Activated CD8-positive, alpha-beta memory T cell treated with anti-CD3 and anti-CD28 coated beads for 1 hour (primary cell): ENCODE measurements at places on chromosomes 7 and 10.
A peak's percentile ranks its signal among the peaks of the same experiment; 100 is the strongest.

GRCh38 chr7:137774793-137775201 lies 72.0 kb downstream of the DGKI start:
- no peak for DNase-seq

- DNase-seq, result no peak
Measured at GRCh38 chr10:132187430-132188138, 836 bp downstream of the DPYSL4 start.

DNA sequence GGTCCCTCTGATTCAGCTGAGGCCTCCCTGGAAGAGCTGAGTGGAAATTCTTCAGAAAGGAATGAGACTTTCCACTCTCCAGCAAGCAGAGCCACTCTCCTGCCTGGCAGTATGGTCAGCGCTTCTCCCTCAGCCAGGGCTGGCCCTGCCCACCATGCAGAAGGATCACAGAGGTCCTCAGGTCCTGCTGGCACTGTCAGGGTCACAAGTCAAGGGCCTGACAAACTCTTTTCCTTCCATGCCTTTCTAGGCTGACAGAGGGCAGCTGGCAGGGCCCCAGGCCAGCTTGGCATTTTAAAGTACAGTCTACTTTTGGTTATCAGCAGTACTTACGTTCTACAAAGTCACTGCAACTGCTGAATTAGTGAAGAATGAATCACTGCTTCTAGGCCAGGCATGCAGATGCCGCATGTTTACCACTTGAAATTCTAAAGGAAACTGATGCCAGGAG lies 119.3 kb upstream of the FRMD4A start:
- no peak for DNase-seq

DNA sequence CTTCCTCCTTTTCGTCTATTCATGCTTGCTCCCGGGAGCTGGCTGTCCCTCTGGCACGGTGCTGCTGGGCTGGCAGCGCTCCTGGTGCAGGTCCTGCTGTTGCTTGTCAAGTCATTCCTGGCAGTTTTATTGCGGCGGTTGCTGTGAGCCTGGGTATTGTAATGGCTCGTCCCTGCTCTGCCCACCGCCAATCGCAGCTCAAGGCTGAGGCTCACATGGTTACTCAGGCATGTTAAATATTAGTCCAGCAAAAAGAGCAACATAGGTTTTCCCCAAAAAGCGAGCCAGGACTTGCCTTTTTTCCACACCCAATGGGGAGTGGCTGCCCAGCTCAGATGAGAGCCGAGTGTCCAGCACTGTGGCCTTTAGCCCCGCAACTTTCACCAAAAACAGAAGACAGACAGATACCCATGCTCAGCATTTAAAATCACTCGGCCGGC lies 492.9 kb upstream of the FOXK1 start:
- DNase-seq, result no peak

DNA sequence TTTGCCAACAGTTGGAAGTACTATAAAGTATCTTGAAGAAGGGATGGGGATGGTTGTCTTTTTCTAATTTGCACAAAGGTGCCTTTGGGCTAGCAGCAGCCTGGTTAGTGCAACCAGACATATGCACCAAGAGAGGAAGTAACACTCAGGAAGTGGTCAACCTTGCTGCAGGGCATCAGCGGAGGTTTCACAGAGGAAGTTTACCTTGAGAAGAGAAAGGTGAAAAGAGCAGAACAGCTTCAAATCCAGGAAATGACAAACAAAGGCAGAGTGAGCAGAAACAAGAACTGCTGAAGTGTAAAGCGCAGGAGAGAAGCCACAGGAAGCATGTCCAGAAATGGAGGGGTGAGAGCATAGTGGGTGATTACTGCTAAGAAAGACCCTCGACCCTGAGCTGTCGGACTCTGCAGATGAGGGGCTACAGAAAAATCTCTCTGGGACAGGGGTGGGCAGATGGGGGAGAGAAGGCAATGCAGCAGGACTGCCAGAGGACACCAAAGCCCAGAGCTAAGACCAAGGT lies 66.9 kb downstream of the STK17A start:
- peak; percentile 32 for DNase-seq

DNA sequence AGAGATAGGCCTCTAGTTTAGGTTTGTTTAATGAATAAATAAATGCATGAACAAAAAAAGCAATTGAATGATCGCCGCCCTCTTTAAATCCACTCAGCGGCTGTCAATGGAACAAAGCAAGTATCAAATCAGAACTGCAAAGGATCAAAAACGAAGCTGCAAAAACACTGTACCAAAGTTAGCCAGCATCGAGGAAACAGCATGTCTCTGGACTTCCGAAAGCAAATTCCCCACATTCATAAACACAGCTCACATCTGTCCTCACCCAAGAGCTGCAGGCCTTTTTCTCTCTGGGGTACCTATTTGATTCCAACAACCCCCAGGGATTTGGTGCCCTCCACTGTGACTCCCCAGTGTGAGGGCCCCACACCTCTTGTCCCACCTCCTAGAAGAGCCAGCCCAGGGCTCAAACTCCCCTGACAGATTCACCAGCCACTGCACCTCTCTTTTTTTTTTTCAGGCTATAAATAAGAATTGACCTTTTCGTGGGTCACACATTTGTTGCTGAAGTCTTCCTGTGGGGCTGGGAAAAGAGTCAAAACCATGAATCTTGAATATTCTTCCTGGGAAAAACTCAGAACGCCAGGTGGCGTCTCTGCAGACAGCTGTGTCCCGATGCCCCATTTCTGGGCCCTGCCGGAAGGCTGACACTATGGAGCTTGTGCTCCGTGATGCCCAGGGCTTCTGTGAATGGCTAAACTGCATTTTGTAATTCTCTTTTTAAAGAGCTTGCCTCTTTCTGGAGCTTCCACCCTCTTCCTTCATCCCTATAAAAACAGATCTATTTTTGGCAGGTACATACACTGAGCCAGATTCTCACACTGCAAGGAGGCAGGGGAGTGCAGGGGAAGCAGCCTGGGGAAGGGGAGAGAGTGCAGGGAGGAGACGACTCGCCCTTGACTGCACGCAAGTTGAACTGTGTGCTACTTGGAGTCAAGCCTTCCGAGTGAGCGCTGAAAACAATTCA lies 51.7 kb downstream of the HSPA12A start:
- no peak for DNase-seq

- no peak for DNase-seq
Measured at GRCh38 chr10:33192190-33192589, 142.3 kb downstream of the NRP1 start.

DNA sequence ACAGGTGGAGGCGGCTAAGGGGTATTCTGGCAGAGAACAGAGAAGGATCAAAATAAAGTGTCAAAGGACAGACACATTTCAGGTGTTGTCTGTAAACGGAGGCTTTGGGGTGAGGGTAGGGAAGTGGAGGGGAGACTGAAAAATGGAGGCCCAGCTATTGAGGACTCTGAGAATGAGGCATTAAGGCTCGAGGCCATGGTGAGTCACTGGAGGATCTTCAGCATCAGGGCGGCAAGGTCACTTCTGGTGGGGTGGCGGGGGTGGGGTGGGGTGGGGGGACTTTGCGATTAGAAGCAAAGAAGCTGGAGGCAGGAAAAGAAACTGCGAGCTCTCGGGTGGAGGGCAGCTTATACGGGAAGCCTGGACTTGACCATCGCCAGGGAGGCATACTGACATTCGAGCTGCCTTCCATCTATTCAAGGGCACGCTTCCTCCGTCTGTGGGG lies 58.4 kb upstream of the PCGF5 start:
- DNase-seq, result no peak

DNA sequence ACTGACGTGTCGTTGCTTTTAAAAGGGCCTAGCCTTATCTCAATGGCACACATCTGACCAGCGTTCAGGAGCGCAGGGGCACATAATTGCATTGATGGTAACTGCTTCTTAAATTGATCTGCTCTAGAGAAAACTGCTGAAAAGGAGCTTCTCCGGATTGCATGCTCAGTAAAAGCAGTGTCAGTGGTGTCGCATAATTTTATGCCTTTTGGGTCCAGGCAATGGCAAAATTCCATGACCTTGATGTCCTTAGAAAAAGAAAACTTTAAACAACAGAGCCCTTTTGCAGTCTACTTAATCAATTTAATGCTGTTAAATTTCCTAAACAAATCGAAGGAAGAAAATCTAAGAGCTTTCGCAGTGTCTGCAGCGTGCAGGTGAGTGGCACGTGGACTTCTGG lies 75.7 kb downstream of the PTPRE start:
- no peak for DNase-seq

DNA sequence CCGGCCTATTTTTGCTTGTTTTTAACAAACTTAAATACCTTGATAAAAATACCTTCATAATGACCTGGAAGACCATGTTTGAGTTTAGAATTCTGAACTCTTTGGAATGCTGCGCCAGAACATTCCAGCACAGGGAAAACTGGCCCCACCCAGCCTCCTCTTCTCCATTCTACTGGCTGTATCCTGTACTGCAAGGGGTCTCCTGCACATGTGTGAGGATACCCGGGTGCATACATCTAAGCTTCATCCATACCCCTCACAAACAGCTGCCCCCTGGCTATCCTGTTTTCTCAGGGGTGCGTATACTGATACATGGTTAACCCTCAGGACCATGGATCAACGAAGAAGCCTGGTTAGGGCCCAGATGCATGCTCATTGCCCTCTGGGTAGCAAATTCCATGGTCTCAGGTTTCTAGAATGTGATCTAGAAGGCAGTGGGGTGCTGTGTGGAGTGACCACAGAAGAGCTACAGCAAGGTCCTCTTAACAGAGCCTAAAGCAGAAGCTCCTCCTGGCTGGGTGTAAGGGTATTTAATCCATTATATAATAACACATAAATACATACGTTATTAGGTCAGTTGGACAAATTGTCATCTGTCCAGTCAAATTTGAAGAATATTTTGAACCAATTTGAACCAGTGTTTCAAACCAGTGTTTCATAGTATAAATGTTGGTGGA lies 26.1 kb downstream of the HACD1 start:
- DNase-seq, result no peak

DNA sequence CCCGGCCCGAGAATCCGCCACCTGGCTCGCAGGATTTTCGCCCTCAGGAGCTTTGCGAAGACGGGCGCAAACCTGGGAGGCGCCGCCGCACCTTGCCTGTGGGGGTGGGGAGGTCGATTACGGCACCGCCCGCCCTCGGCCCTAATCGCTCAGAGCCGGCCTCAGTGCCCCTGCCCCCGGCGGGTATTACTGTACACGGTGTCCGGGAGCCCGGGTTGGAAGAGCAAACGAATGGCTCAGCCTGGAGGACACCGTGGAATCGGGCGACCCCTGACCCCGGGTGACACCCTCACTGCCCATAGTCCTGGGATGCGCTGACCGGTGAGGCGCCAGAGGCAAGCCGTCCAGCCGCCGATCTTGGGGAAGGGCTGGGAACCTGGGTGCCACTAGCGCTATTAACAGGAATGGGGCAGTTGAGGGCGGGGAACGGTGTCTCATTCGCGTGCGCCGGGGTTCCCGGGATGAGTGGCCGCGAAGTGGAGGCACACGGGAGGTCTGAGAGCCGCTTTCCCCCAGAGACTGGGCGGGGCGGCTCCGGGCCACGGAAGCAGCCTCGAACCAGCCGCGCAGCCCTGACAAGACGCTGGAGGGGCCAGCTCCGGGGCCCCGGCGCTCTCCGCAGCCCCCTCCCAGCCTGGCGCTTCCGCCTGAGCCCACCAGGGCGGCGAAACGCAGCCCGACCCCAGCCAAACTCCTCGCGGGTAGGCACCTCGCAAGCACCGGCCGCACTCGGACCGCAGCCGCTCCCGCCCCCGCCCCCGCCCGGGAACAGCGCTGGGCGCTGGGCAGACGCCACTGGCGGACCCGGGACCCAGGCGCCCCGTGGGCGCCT lies 167.5 kb downstream of the NRF1 start:
- no peak for DNase-seq

GRCh38 chr7:81626008-81626407 lies 143.8 kb downstream of the HGF start:
- no peak for DNase-seq

- no peak for DNase-seq
Measured at GRCh38 chr10:21813946-21814345, 189.6 kb downstream of the DNAJC1 start.

GRCh38 chr7:140010194-140010895 lies 52.4 kb downstream of the PARP12 start:
- no peak for DNase-seq

- no peak for DNase-seq
Measured at GRCh38 chr10:34954142-34954541, 136.0 kb downstream of the CUL2 start.

- peak; percentile 1 for DNase-seq
Measured at GRCh38 chr7:155299535-155300202, 2.0 kb downstream of the INSIG1 start.

GRCh38 chr7:132475037-132475668 lies 101.1 kb downstream of the PLXNA4 start:
- DNase-seq, result no peak

GRCh38 chr10:27743877-27744801 lies 1.5 kb downstream of the MKX start:
- no peak for DNase-seq

DNA sequence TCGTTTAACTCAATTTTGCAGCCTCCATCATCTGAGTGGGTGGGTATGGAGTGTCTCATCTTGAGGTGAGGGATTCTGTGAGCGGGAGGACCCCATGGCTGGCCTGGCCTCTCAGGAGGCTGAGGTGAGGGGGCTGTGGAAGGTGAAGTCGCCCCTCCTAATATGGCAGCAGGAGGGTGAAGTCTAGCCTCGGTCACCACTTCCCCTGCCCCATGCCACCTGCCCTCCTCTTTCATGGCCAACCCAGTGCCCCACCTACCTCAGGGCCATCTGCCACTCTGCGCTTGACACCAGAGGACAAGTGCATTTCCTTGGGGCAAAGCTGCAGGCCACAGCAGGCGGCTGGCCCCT lies 8.7 kb downstream of the RASGEF1A start:
- no peak for DNase-seq
